ENCODE measurements at places on chromosomes 13 and 19.

- no peak for DNase-seq
Observed at GRCh38 chr13:48334534-48335127, 31.1 kb downstream of the RB1 start.

GRCh38 chr13:31072041-31072440, 89.7 kb downstream of the HSPH1 start:
- DNase-seq = peak; percentile 19

DNA sequence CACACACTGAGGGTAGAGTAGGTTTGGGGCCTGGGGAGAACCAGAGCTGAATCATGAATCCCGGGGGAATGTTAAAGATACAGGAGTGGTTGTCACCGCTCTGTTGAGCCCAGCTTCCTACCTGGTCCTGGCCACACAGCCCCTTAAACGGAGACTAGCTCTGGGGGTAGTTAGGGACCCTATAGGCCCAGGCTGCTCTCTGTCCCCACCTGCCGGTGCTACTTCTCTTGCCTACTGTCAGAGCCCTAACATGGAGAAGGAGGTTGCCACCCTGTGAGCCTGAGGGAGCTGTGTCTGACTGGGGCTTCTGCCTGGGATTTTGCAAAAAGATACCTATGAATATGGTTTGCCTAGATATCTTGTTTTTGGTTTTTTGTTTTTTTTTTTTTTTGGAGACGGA, 36.6 kb upstream of the ZNF429 start:
- DNase-seq = no peak

- DNase-seq = peak; percentile 29
Observed at GRCh38 chr19:40365613-40366401, 17.3 kb downstream of the PLD3 start.

DNA sequence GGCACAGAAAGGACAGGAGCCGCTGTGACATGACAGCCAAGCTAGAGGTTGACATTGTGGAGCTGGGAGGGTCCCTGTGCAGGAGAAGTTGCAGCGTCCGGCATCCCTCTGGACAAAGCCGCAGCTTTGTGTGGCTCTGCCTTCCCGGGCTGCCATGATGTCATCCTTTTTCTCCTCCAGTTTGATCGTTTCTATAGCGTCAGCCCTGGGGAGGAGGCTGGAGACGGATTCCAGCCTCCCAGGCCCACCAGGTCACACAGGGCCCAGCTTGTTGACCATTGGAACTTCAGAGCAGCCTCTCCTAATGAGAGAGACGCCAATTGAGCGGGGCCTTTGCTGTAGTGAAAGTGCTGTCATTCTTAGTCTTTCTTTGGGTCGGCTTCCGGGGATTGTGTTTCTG, 3.8 kb upstream of the KCNJ14 start:
- no peak for DNase-seq

DNA sequence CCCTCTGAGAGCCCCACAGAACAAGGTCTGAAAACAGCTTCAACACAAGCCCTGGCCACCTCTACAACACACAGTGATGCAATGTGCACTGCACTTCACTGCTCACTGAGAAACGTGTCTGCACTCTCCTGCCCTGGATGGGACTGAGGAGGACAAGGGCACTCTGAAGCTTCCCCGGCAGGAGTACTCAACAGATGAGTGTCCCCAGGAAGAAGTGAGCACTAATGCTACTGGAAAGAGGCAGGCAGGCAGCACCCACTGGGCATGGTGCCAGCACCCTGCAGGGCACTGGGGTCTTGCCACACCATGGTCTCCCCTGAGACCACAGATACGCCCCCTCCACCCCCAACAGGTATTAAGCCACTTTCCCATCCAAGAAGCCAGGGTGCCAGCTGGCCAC, 17.7 kb upstream of the SLC35E1 start:
- DNase-seq = no peak

GRCh38 chr13:37068962-37069361, 9.5 kb upstream of the SUPT20H start:
- DNase-seq = no peak

DNA sequence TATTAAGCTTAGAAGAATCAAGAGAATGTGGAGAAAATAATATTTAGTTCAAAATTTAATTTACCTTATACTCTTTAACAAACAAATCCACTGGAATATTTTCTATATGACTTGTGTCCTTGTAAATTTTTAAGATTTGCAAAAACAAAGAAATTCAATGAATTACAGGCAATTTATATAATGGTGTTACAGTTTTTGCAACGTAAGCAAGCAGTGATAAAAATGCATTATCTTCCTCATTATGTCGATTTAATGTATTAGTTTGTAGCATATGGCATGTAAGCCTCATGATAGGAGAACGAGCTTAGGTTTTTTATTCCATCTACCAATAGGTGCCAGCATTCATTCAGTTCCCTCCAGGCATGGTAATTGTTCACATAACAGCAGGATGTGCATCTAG, 100.0 kb upstream of the PCDH9 start:
- DNase-seq = no peak

- no peak for DNase-seq
Observed at GRCh38 chr19:1495799-1496713, 5.1 kb downstream of the REEP6 start.

DNA sequence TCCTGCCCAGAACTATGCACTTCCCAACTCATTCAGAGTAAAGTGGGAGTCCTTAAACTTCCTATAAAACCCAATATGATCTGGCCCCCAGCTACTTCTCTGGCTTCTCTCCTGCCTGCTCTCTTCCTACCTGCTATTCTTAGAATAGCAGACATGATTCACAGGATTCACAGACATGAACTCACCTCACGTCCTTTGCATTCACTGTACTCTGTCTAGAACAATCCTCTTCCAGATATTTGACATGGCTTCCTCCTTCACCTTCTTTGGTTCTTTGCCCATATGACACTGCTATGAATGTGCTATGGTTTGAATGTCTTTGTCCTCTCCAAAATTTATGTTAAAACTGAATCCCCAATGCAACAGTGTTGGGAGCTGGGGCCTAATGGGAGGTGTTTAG, 154.9 kb downstream of the UGGT2 start:
- no peak for DNase-seq

DNA sequence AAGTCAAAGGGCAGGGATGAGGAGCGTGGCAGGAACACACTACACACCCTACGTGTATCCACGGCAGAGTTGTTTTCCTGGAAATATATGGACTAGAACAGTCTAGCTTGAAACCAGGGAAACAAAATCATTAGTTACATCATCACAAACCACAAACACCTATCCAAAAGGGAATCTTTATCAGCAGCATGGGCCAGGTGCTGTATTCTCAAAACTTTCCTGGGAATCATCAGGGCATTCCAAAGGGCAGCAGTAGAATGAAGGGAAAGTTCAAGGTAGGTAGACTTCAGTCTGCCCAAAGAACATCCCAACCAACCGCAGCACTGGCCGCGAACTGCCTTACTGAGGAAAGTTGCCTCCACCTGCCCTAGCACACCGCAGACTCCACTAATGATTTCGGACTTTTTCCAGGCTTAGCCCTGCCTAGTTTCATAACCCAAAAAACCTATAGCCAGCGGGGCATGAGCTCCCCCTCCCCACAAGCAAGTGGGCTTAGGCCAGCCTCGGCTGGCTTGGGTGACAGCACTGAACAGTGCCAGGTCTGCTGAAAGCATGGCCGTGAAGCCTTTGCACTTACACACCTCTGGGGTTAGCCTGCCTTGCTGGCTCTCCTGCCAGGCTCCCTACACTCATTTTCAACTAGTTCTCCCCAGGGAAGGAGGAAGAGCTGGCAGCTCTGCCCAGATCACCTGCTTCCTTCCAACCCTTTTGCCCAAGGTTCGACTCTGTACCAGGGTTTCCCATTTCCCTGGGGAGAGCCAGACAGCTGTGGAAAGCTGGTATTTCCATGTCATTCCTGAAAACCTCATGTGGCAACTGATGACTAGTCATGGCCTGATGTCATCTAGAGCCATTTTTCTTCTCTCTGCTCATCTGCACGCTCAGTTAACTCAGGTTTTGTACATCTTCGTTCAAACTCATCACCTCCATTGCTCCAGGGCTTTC, 77.3 kb upstream of the UBAC2 start:
- DNase-seq = peak; percentile 6

DNA sequence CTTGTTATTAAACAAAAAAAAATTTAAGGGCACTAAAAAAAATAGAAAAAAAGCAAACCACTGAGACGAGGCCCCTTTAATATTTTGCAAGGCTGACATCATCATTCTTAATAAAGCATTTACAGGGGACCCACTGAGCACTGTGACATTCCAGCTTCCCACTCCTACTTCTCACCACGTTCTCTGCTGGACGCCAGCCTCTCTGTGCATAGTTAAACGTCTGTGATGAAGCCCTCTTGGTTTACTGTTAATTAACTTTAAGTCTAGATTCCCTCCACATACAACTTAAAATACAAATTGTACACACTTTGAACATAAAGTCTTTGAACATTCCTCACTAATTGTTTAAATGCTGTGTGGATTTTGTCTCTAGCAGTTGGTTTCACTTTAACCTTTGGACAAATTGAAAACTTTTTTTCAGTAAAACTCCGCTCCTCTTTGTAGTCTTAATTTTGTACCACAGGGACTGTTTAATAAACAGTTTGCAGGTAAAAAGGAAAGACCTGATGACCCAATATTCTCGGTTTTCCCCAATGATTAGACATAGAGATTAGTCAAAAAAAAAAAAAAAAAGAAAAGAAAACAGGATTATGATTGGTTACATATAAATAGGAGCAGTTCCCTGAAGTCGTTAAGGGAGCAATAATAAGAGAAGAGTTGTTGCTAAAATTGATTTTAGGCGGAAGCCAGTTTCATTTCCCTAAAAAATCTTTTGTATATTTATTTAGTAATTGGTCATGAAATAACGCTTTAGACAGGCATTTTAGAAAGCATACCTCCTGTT, 219.8 kb downstream of the MZT1 start:
- DNase-seq = no peak

GRCh38 chr13:44748439-44748838, 172.3 kb upstream of the TSC22D1 start:
- no peak for DNase-seq

- no peak for DNase-seq
Observed at GRCh38 chr13:79477968-79478367, 3.0 kb upstream of the NDFIP2 start.

GRCh38 chr13:31733647-31734046, 5.7 kb upstream of the RXFP2 start:
- DNase-seq = no peak

DNA sequence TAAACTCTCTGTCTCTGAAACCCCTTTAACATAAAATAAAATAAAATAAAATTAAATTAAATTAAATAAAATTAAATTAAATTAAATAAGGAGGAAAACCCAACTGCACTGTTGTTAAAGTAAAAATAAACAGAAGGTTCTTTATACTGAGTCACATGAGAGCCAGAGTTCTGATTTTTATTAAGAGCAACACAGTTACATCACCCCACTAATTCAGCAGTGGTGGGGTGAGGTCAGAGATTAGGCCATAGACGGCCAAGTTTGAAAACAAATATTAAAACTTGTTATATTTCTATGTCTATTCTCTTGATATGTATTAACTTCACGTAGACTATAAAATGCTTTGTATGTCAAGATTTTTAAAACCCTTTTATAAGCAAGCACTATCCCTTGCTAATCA, 59.5 kb downstream of the MYCBP2 start:
- no peak for DNase-seq

DNA sequence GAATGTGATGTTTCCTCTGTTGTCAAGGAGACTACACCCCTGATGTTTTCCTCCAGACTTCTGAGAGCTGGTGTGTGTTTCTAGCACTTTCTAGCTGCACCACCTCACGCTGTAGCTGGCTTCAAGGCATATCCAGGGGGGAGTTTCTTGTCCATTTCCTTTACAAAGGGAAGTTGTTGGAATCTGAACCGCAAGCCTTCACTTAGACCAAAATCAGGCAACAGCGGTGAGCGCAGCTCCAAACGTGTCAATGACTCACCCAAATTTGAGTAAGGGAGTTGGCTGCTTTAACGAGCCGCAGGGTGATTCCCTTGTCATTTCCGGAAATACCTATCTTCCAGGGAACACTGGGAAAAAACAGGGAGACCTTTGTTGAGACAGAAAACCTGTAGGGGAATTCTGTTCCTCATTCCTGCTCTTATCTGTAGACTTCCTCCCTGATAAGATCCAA, 2.5 kb downstream of the LDLR start:
- DNase-seq = peak; percentile 53

DNA sequence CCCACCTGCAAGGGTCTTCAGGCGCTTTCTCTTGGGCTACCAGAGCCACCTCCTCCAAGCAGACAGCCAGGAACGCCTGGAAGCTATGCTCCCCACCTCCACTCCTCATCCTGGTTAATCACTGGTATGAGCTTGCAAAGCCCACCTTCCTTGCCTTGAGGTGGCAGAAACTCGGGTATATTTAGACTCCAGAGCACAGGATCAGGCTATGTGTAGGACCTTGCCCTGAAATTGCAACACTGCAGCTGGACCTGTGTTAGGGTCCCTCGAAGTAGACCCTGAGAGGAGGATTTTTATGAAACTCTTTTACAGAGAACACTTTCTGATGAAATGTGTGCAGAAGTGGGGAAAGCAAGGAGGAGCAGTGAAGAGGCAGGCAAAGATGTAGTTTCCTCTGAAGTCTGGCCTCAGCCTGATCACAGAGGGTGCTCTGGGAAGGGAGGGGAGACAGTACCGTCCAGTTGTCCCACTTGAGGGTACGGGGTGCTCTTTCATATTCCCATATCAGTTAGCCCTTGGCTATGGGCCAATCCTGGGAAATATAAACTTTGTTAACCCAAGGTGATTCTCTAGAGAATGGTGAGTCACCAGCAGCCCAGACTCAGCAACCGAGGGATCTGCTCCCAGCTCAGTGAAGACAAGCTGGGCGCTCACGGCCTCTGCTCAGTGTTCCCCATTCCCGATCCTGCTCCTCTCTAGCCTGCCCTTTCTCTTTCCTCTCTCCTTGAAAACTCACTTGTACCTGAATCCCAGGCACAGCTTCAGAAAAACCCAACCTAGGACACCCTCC, 157.9 kb downstream of the UQCRFS1 start:
- no peak for DNase-seq

DNA sequence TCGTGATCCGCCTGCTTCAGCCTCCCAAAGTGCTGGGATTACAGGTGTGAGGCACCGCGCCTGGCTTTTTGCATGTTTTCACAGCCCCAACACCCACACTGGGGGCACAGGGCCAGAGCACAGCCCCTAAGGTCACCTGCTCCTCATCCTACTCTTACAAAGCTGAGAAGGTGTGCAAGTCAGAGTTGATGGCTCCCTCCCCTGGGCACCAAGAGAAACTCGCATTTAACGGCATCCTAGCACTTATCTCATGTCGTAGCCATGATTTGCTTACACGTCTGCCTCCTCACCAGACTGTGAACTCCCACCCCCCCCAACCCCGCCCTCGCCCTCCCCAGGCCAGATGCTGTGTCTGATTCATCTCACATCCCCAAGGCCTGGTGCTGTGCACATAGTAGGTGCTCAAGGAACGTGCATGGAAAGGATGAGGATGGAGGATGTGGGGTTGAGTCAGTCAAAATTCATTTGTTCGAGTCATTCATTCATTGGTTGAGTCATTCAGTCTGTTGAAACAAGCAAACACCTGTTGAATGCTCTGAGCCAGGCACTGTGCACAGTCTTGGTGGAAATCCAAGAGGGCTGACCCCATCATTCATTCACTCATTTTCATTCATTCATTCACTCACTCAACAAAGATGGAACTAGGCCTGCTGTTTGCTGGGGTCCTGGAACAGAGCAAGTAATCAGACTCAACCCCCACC, 11.3 kb downstream of the SHANK1 start:
- DNase-seq = no peak

GRCh38 chr13:61415058-61415721, 459 bp downstream of the PCDH20 start:
- no peak for DNase-seq

GRCh38 chr13:58907347-58907746, 1256.4 kb downstream of the DIAPH3 start:
- DNase-seq = no peak

Data from skeletal muscle cell (primary cell).